HTR-8/SVneo (cell line): ENCODE measurements at places on chromosomes 3 and 15.

DNA sequence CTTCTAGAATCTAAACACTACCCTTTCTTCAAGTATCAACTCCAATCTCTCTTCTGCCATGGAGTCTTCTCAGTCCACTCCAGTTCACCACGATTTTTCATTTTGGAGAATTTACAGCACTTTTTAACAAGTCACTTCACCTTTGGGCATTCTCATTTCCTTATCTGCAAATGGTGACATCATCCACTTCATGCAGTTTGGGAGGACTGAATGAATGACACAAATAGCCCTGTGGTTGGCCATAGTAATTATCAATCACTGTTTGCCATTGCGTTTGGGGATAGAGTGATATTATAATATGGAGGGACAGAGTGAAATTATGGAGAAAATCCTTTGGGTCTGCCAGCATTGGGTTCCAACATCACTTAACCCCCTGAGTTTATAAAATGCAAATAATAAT, 38.0 kb upstream of the TM4SF1 start:
- DNase-seq: no peak

GRCh38 chr3:161266731-161267150, 45.6 kb downstream of the NMD3 start:
- DNase-seq: peak; percentile 10

DNA sequence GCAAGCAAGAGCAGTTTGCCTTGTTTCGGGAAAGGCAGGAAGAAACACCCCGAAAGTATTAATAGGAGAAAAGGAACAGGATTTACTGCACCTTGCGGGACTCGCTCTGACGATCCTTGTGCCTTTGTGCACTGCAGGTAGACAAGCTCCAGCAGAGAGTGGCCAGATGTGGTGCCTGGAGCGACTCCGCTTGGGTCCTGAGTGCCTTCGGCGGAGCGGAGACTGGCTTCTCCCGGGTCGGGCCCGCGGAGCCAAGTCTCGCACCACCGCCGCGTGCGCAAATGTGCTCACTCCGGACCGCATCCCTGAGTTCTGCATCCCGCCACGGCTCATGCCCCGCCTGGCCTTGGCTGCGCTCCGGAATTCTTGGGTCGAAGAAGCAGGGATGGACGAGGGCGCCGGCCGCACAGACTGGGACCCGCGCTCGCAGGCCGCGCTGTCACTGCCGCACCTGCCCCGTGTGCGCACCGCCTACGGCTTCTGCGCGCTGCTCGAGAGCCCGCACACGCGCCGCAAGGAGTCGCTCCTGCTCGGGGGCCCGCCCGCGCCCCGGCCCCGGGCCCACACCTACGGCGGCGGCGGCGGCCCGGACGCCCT, 769 bp downstream of the C2CD4A start:
- no peak for DNase-seq

DNA sequence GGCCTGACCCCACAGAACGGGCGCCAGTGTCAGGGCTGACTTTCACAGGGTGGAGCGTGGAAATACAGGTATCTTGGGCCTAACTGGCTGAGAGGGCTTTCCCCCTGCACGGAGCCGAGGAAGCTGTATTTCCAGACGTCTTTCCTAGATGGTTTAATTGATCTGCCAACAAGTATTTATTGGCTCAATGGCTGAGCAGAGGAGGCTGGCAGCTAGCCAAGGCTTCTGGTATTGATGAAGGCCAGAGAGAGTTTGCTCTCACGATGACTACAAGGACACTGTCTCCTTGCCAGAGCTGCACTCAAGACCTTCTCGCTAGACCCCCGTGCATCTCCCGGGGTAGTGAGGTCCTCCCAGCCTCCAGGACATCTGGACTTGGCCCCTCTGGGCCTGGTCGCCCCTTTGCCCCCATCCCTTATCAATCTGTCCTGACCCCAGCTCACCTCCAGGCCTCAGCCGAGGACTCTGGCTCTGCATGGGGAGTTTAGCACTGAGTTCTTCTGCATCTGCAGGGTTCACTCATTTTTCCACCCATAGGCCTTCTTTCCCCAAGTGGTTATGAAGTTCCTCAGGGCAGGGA, 20.6 kb downstream of the SPSB4 start:
- no peak for DNase-seq

- no peak for DNase-seq
Measured at GRCh38 chr3:53531749-53532148, 37.3 kb downstream of the CACNA1D start.

DNA sequence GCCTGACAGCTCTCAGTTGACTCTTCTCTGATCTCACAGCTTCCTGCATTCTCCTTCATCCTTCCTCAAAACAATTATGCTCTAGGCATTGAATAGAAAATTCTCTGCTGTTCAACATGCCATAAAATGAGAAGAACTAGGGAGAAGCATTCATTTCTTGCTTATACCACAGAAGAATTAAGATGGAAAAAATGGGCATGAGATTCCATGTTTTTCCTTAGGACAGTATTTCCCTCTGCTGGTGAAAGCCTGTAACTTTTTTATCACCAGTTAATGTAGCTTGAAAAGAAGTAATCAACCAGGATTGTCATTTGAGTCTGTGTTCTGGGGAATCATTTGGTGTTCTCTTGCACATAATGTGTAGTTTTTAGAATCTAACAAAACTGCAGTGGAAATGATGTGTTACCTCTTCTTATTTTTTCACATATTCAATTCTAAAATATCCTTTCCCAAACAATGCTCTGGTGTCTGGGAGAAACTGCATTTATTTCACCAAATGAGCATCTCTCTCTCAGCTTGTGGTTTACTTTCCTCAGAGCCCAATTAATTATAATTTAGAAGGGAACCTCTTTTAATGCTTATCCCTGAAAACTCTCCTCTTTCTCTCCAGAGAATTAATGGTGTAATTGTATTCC, 92.8 kb upstream of the DCBLD2 start:
- DNase-seq: no peak

- no peak for DNase-seq
Measured at GRCh38 chr3:123394391-123395020, 54.4 kb downstream of the ADCY5 start.

- DNase-seq: peak; percentile 13
Measured at GRCh38 chr3:98733812-98734281, 29.3 kb upstream of the ST3GAL6 start.

DNA sequence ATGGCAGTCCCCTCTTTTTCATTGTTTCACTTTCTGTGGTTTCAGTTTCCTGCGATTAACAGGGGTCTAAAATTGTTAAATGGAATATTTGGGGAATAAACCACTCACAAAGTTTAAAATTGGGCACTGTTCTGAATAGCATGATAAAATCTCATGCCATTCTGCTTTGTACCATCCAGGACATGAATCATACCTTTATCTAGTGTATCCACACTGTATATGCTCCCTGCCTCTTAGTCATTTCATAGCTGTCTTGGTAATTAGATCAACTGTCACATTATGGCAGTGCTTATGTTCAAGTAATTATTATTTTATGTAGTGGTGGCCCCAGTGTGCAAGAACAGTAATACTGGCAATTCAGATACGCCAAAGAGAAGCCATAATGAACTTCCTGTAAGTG, 734.5 kb downstream of the ZPLD1 start:
- DNase-seq: no peak
